AG20443 (cell line): ENCODE measurements at places on chromosomes 4 and X.

DNA sequence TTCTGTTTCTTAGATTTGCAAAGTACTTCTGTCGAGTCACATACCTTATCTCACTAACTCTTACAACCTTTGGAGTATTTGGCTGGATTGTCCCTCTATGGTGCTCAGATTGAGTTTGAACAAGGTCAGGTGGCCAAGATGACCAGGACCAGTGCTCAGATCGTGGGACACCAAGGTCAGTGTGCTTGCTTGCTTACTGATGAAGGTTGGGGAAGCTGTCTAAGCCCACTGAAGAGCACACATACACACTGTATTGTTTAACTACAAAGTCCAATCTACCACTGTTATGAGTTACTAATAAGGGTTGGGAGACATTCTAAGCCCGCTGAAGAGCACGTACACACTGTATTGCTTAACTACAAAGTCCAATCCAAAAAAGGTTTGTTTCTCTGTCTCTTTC lies 53.7 kb downstream of the TAB3 start:
- DNase-seq, result no peak

DNA sequence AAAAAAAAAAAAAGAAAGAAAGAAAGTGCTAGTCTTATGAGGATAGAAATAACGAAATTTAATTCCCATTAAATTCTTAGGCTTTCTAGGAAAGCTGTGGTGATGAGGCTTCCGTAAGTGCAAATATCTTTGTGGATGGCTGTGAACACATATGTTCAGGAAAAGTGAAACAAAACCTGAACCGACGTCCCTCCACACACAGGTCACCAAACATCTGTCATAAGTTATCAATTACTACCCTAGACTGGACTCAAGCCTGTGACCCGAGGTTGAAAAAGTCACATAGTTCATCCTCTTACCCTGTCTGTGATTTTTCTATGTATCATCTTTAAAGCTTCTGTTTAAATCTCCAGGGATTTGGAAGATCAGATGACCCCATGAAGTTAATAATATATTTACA lies 24.8 kb downstream of the HHIP start:
- DNase-seq, result no peak

DNA sequence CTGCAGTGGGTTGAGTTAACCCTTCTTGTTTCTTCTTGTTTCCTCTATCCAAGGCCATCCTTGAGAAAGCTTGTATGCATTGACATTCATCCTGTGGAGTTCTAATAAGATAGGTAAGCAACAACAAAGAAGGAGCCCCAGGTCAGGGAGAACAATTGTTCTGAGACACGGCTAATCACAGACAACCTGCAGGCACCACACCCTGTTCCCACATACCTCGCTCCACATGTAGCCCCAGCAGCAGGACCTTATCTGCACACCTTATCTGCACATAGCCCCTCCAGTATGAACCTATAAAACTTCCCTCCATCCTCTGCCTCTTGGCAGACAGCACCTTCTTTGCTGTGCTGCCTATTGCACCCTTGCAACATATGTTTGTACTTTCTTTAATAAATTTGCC lies 129.1 kb downstream of the MSL3 start:
- no peak for DNase-seq

GRCh38 chr4:150367326-150367725 lies 214.6 kb upstream of the MAB21L2 start:
- no peak for DNase-seq

DNA sequence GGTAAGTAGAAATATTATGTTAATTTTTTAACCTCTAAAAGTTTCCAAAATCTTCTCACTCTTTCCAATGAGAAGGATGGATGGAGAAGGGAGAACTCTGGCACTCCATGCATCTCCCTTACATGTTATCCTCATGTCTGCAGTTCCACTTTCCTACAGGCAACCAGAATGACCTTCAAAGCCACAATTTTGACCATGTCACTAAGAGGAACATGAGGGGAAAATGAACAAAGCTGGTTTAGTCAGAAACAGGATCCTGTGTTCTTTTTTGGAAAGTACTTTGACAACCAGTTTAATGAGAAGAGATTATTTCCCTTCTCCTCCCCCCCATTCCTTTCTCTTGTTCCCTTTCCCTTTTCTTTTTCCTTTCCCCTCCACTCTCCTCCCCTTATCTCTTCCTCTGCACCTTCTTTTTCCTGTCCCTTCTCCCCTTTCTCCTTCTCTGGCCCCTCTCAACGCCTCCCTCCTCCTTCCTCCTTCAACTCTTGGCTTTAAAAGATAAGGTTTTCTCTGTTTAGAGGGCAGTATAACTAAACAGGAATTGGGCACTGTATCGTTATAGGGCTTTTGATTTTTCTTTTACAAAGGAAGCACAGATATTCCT lies 42.5 kb downstream of the DTHD1 start:
- no peak for DNase-seq

DNA sequence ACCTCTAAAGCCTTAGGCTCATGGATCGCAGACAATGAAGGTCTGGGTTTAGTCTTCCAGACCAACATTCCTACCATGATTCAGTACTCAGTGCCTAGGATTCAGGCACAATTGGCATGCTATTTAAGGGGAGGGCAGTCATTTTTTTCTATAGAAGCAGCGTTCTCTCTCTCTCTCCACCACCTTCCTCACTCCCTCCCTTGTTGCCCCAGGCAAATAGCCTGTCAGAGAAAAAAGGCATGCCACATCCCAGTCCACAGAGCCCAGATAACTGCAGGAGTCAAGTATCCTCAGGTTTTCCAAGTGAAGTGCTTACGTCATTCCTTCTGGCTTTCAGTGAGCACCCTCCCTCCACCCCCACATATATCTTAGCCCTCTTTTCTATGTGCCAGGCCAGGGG lies 533.0 kb downstream of the BCOR start:
- no peak for DNase-seq

DNA sequence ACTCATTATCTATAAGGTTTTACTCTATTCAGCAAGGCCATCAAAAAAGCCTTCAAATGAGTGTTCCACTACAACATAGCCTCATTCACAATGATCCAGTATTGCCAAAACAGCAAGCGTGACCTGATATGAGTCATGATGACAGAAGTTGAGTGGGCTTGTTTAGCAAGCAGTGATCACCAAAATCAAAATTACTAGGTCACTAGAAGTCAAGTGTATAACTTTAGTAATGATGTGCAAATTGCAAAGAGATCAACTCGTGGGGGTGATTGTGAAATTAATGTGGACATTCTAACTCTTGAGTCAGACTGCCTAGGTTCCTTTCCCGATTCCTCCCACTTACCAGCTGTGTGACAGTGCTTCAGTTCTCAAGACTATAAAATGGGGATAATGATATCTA lies 124.5 kb downstream of the CHM start:
- peak; percentile 30 for DNase-seq

DNA sequence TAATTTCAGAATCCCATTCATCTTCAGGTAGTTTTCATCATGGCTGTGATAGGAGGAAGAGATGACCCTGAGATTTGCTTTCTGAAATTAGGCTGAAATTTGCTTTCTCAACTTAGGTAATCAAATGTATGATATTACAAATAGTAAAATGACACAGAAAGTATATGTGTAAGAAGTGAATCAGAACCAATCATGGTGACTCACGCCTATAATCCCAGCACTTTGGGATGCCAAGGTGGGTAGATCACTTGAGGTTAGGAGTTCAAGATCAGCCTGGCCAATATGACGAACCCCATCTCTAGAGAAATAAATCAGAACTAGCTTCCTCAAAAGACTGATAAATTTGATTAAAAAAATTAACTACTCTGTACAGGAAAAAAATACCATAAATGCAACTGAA lies 555.4 kb downstream of the STPG2 start:
- DNase-seq, result no peak
